Muscle of arm (tissue), 14 donors: ENCODE measurements at places on chromosomes 3 and 15.
A peak's percentile ranks its signal among the peaks of the same experiment; 100 is the strongest.

GRCh38 chr3:161854232-161854771 lies 357.7 kb downstream of the OTOL1 start:
- no peak for DNase-seq

DNA sequence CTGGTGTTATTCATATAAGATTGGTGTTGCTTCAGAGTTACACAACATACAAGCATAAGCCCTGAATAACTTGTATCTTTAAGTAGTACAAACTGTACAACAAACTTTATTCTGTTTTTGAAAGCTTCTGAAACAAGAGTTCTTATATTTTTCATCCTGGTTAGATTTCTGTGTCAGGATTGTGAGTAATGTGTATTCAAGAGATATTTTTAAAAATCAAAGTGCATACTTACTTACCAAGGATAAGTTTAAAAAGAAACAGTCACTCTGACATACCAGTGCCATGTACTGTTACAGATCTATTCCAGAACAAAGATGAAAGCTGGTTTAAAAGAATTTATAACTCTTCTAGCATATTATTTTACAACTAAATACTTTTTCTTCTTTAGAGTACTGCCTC lies 755.1 kb downstream of the ZPLD1 start:
- no peak for DNase-seq

DNA sequence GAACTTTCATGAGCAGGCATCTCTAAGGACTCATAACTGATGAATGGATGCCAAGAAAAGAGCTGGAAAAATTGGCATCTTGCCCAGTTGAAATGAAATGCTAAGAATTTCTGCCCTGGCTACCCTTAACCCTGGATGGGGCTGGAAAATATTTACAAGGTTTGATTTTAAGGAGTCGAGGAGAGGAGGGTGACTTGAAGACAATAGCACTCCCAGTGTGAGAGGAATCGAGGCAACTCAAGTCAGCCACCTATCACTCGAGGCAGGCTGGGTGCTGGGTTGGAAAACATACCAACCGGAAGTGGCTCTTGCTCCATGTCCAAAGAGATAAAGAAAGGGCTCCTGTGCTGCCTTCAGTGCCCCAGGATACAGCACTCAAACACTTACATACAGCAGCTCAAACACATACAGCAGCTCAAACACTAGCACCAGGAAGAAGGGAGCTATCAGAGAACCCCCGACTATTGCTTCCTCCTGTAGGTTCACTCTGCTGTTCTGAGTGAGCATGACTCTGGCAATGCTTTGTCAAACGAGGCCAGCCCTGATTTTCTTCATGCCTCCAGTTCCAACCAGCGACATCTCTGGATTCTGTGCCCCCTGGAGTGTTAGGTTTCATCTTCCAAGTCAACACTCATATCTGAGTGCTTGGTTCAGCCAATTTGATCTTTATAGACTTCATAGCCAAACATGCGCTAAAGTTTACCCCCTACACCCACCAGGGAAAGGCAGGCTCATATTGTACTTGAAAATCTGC lies 4.9 kb downstream of the PRICKLE2 start:
- no peak for DNase-seq

DNA sequence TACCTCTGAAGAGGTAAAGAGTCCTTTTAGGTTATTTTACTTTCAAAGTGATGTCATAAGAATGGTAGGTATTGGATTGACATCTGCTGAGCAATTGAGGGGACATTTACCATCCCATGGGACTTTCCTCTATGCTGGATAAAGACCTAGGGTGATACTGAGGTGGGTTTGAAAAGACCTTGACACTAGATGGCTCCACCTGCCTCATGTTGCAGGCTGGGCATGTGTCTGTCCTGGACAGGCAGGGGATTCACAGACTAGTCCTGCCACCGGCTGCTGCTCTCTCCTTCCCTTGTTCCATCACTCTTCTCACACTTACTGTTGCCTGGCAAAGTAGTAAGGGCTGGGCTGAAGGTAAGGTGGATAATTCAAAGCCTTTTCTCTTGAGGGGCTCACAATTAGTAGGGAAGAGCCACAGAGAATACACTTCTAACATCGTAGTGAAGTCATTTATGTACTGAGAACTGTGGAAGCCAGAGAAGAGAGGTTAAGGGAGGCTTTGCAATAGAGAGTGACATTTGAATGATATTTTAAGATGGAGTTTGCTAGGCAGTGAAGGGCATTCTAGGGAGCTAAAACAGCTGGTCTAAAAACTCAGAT lies 27.7 kb downstream of the TRAK1 start:
- DNase-seq, result no peak

DNA sequence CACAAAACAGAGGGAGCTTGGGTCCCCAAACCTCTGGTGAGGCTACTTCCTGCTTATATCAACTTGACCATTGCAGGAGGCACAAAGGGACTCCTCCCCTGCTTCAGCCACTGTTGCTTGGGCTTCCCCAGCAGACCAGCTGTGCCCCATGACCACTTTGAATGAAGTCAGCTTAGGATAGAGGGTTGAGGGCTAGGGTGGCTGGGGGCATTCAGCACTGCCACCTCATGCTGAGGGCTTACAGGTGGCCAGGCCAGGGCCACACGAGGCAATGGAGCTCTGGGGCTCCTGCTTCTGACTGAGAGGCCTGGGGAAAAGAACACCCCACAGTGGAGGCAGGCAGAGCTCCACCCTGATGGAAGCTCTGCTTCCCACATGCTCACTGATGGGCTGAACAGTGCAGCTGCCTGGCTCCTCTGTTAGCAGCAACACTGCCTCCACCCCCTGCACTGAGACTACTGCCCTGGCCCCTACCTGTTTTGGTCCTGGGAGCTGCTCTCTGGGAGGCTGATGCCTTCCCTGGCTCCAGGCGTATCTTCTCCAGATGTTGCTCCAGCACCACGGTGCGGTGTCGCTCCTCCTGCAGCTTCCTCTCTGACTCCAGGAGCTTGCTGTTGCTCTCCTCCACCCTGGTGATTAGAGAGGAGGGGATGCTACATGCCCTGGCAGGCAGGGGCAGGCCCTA lies 10.2 kb upstream of the HHATL start:
- no peak for DNase-seq

GRCh38 chr15:77430213-77430612 lies 9.5 kb downstream of the HMG20A start:
- DNase-seq, result no peak

- DNase-seq, result no peak
Observed at GRCh38 chr3:183875411-183875810, 9.3 kb downstream of the PARL start.

GRCh38 chr3:37558580-37558979 lies 303.1 kb upstream of the CTDSPL start:
- DNase-seq, result no peak

- DNase-seq, result no peak
Observed at GRCh38 chr3:176787506-176787905, 409.8 kb downstream of the TBL1XR1 start.

DNA sequence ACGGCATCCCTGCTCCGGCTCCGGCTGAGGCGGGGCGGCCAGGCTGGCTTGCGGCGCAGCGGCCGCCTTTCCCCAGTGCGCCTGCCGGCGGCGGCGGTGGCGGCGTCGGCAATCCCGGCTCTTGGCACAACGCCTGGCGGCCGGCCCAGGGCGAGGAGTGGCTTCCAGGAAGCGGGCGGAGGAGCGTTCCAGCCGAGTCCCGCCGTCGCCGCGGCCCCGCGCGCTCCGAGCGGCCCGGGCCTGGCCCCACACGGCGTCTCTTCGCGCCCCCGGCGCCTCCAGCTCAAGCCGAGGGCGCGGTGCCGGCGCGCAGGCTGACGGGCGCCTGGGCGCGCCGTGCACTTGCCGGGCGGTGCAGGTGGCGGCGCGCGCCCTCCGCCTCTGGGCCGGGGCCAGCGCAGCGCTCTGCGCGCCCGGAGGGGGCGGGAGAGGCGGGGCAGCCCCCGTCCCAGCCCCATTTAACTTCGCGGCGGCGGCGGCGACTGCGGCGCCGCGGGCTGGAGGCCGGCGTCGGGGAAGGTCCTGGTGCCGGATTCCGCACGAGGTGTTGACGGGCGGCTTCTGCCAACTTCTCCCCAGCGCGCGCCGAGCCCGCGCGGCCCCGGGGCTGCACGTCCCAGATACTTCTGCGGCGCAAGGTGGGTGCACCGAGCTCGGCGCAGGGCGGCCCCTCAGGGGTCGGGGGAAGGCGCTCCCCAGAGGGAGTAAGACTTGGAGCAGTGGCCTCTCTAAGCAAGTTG lies at the start of gene ADAMTSL3:
Gene ADAMTSL3, plus strand, starts transcription at position 485 of the 740 bp plus-strand sequence. CDS start 1,639 bp downstream, outside the sequence.
- DNase-seq, result peak; percentile 55

GRCh38 chr3:31198890-31199289 lies 304.4 kb upstream of the GADL1 start:
- DNase-seq, result no peak

GRCh38 chr3:64104006-64104405 lies 80.7 kb upstream of the PSMD6 start:
- no peak for DNase-seq

DNA sequence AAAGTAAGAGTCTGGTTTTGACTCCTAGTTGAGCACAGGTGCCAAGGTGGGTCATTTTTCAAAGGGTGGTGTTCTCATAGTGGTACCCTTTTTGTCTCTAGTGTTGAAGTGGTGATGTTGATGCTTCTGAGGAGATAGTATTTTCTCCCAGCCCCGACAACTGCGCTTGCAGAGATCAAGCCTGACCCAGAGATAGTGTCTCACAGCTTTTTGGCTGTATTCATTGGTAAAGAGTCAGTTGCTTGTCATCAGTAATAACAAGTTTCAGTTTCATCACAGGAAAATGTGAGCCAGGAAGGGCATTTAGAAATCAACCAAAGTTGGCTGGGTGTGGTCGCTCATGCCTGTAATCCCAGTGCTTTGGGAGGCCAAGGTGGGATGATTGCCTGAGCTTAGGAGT lies 139.3 kb downstream of the NFKBIZ start:
- DNase-seq, result no peak

GRCh38 chr3:100175637-100176280 lies 61.5 kb upstream of the FILIP1L start:
- no peak for DNase-seq

- no peak for DNase-seq
Observed at GRCh38 chr3:179265092-179265491, 14.2 kb upstream of the KCNMB3 start.

- DNase-seq, result no peak
Observed at GRCh38 chr3:184766555-184767261, 45.3 kb upstream of the VPS8 start.

DNA sequence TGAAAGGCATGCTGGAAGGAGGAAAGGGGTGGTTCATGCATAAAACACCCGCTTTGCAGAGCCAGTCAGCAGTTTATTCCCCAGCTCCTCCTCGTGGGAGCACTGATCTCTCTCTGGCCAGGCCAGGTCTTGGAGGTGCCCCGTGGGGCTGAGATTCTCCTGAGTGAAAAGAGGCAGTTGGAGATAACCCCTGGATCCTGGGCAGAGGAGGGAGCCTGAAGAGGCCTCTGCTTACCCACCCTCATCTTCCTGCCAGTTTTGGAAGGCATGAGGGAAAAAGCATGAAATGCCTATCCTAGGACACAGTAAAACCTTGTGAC lies 108.3 kb downstream of the SEMA5B start:
- no peak for DNase-seq

GRCh38 chr3:71450162-71450561 lies 133.4 kb downstream of the FOXP1 start:
- no peak for DNase-seq

DNA sequence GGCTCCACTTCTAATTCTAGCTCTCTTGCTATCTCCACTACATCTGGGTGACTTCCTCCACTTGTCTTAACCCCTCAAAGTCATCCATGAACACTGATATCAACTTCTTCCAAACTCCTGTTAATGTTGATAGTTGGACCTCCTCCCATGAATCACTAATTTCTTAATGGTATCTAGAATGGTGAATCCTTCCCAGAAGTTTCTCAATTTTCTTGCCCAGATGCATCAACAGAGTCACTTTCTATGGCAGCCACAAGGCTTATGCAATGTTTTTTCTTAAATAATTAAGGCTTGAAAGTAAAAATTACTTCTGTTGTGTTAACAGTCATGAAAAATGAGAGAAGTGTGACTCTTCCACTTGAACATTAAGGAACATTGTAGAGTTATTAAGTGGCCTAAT lies 164.3 kb downstream of the PCCB start:
- DNase-seq, result no peak

- peak; percentile 29 for DNase-seq
Observed at GRCh38 chr3:155079746-155080487, at the start of gene MME. MME (plus strand) TSS chr3:155080319; CDS start chr3:155084168, 3,849 bp downstream.

DNA sequence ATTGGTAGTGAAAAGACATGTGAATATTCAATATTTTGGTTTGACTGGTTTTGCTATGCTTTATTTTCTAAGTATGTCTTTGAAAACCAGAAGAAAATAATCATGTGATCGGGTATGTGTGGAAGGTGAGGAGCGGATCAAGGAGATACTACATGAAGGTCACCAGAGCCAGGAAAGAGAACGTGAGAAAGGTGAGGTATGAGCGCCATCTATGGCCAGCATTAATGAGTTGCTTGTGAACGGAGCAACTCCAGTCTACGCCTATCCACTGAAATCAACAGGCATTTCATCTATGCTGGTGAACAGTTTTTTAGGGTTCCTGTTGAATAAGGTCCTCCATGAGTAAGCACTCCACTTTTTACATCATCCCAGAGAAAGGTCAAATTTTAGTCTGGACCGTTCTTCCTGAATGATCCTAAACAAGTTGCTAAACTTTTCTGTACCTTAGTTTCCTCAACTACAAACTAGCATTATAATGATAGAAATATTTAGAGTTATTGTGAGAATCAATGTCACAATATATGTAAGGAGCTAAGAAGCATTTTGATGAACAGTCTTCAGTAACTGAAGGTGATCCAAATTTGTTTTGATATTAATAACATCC lies 1435.2 kb upstream of the CADM2 start:
- peak; percentile 49 for DNase-seq

GRCh38 chr3:24323272-24323671 lies 171.4 kb downstream of the THRB start:
- DNase-seq, result no peak

- peak; percentile 59 for DNase-seq
Observed at GRCh38 chr15:76996526-76997401, 1.8 kb downstream of the PSTPIP1 start.

DNA sequence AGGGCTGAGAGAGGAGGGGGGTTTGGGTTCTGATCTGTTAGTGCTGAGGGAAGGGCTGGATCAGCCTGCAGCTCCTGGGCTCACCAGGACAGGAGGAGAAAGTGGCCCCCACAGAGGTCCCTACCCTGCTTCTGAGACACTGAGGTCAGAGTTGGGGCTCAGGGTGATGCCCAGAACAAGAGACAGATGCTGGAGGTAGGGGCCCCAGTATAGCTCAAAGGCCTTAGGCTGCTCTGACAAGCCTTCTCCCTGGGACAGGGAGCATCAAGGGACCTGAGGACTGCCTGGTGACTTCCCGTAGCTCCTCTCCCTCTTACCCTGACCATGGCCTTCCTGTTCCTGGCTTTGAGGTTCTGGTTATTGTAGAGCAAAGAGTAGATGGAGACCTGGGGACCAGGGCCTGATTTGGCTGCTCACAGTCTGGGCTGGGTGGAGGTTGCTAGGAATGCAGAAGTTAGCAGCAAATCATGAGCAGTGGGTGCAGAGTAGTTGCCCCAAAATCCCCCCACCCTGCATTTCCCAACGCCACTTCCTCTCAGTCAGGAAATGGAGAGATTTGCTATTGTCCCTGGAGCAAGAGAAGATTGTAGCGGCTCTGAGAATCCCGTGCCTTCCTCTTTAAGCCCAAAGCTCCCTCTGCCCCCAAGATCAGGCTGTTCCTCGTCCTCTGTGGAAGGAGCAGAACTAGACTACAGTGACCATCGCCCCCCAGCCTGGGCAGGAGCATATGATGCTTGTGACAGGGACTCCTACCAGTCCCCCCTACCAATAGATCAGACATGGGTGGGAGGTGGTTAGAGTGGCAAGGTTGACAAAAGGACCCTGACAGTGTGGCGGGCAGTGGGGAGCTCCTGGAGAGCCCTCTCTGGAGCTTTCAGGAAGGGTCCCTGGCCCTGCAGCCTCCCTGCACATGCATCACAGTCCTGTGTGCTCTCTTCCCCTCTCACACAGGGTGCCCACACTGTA lies 47.4 kb upstream of the SEC22A start:
- DNase-seq, result no peak
